ENCODE measurements at places on chromosomes 7 and 10.

GRCh38 chr10:132111121-132111731 is 45.5 kb downstream of the JAKMIP3 start:
- DNase-seq, result no peak

DNA sequence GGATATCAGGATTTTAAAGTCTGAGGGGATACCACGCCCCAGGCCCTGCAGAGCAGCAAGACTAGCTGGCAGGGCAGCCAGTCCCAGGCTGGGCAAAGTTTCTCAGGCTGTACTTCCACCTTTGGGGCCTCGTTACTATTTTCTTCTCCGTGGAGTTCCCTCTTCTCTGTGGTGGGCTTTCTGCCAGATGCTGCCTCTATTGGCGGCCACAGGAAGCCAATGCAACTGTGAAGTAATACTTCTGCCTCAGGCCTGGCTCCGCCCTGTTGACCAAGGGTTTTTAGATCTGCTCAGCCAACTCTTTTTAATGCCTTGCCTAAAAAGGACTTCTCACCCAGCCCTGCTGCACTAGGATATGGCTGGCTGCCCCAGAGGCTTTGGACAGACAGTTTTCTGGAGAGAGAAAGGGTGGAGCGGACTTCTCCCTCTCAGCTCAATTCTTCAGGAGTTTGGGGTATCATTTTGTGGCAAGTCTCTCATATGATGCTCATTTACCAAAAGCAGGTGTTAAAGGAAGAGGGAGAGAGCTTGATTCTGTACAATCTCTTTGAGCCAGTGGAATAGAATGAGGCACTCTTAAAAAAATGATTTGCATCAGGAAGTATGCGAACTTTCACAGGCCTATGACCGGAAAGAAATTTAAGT is 67.4 kb downstream of the HHEX start:
- DNase-seq, result peak; percentile 66

DNA sequence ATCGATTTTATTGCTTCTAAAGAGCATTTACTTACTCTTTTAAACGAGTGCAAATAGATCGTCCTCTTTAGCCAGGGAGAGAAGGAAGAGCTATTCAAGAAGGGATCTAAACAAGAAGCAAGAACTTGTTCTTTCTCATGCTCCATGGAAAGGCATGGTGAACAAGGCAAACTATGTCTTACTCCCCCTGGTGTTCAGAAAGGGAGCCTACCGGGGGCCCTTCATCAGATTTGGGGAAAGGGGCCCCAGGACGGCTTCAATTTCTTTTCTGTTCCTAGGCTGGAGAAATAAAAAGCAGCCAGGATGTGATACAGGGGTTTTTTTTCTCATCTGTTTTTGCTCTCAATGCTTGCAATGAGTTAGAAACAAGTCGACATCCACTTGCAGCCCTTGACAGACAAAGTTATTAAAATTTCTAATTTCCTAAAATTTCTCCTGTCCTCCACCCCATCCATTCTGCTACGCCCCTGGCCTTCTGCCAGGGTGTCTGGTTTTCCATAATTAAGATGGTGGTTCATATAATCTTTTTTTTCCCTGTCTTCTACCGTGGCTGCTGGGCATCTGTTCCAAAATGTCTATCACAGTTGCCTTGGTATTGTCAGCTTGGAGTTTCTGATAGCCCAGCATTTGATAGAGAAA is 214.4 kb downstream of the CREB5 start:
- DNase-seq, result peak; percentile 68

DNA sequence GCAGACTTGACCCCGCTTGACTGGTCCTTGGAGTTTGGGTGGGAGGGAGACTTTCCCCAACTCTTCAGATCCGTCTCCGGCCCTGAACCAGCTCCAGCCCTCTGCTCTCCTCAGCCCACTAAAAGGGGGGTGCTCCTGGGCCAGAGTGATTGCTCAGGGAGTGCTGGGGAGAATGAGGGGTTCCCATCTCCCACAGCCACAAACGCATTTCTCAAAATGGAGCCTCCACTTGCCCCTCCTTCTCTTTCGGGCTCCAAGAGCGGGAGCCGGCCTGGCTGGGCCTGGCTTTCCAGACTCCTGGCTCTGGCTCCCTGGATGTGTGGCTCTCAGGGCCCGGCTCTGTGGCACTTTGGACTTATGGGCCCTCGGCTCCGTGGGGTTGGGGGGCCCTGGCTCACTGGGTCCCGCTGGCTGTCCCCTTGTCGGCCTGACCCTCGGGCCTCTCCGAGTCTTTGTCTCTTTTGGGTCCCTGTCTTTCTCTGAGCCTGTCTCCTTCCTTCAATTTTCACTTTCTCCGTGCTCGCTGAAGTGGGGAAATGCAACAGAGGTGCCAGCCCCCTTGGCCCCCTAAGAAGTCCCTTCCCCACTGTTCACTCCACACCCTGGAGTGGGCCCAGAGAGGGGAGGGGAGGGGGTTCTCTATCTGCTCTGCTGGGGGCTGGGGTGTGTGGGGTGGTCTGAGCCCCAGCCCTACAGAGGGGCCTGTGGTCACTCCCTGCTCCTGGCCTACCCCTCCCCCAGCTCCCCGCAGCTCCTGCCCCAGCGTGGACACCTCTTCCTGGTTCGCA is 713 bp downstream of the LZTS2 start:
- DNase-seq, result peak; percentile 54

DNA sequence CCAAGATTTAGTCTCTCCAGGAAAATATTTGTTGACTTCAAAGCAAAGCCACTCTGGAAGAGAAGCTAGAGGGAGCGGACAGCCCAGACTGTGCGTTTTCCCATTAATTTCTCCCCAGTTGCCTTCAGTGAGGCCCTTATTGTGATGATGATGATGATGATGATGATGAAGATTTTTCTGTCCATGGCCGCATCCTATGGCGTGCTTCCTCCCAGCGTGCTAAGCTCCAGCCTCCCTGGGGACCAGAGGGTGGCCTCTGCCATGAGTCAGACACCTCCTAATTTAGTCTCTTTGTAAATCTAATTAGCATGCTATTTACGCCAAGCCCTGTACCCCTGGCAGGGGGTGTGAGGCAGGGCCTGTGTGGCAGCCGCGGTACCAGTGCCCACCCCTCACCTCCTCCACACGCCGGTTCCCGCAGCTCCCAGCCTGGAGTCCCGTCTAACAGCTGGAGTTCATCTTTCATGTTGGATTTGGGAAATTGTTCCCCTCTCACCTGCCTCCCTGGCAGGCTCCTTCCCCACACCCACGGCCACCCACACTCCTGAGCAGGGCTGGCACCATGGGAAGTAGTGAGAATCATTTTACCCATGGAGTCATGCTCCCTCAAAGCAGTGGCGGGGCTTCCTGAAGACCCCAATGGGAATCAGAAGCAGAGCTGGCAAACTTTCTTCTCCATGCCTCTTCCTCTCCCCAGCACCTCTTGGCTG is 92.2 kb downstream of the C10orf105 start:
- no peak for DNase-seq

DNA sequence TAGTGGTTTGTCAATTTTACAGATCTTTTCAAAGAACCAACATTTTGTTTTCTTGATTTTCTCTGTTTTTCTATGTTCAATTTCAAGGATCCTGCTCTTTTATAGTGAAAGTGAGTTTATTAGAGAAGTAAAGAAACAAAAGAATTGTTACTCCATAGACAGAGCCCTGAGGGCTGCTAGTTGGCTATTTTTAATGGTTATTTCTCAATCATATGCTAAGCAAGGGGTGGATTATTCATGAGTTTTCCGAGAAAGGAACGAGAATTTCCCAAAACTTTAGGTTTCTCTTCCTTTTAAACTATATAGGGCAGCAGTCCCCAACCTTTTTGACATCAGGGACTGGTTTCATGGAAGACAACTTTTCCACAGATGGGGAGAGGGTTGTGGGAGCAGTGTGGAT is 165.0 kb downstream of the CCSER2 start:
- no peak for DNase-seq

DNA sequence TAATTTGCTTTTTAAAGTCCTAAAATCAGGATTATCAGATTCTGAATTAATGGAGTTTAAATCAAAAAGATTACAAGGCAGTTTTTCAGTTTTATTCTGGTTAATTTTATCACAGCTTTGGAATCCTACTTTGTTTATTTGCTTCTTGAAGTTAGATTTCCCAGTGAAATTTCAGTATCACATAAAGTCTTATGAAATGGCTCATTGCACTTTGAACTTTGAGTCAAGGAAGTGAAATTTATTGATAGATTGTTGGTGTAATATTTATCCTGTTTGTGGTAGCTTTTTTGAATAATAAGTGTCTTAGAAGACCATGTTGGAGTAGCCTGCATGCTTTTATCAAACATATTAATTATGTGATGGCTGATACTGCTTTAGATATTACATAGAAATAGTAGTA is 92.6 kb downstream of the PTEN start:
- no peak for DNase-seq

DNA sequence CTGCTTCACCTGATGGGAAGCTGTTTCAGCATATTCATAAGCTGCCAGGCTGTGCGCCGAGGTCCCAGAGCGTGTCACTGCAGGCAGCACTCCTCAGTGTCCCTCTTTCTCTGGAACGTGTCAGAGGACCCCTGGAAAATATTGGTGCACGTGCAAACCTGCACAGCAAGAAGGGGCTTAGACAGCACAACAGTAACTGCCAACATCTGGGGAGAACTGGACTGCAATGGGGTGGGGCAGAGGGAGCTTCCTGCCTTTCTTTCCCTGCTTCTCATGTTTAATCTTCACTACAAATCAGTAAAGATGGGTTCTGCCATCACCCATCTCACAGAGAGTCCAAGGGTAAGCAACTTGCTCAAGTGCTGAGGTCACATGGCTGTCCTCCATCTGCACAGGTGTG is 86.5 kb upstream of the GPR26 start:
- no peak for DNase-seq

DNA sequence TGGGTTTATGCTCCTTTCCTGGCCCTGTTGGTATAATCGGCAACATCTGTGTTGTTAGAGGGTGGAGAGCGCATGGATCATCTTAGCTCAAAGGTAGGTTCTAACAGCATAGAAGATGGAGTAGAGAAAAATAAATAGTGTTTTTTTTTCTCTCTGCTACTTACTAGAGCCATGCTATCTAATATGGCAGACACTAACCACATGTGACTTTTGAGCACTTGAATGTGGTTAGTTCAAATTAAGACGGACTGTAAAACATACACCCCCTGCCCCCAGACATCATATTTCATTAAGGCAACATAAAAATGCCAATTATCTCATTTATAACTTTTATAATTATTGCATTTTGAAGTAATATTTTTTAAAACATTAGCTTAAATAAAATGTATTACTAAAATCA is 525.1 kb downstream of the KIF20B start:
- peak; percentile 7 for DNase-seq

DNA sequence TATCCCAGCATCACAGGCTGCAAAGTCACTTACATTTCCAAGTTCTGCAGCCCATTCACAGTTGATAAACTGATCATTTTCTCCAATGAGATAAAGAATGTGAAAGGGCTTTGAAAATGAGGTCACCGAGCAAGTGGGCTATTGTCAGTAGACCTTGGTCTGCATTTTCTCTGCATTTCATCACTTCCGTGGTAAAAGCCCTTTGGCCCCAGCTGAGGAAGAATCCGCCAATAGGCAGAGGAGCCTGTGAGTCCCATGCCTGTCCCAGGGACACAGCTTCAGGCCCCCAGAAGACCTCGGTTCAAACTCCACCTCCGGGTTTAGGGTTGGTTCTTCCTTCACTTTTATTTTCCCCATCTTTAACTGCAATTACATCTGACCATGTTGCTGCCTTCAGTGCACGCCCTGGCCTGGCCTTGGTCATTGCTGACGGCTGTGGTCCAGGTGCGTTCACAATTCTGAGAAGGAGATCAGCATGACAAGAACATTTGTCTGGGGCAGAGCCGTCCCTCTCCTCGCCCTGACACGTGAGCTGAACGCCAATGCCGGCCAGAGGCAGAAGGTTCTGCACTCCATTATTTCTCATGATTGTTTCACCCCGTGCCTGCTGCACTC is 292.5 kb downstream of the TCERG1L start:
- DNase-seq, result no peak

DNA sequence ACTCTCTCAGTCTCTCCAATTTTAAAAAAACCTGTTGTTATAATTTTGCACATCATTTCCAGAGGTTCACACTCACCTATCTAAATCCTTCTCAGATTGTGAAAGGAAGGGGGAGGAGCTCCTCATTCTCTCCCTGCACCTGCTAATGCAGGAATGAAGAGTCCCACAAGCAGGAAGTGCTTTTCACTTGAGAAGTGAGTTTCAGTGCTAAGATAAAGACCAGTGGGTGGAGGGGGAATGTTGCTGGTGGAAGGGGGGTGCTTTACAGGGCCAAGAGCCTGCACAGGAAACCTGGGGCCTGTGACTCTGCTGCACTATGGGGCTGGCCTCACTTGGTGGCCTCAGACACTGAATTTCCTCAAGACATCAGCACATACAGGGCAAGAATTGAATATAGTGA is 176.4 kb downstream of the PTPN20 start:
- DNase-seq, result no peak

DNA sequence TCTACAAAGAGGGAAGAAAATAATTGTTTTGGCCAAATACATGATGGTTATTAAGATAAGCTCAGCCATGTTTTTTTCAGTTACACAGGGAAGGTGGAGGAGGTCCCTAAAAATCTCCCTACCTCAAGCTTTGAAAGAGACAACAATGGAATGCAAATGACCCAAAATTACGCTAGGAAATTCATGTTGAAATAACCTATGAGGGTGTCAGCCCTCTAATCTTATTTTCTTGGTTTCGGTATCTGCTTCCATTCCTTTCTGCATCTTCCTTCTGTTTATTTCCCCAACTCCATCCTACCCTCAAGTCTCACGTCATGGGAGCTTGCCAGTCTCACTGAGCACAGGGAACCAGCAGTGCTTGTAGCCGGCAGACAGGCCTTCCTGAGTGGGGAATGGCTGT is 40.6 kb upstream of the SMNDC1 start:
- DNase-seq, result no peak

DNA sequence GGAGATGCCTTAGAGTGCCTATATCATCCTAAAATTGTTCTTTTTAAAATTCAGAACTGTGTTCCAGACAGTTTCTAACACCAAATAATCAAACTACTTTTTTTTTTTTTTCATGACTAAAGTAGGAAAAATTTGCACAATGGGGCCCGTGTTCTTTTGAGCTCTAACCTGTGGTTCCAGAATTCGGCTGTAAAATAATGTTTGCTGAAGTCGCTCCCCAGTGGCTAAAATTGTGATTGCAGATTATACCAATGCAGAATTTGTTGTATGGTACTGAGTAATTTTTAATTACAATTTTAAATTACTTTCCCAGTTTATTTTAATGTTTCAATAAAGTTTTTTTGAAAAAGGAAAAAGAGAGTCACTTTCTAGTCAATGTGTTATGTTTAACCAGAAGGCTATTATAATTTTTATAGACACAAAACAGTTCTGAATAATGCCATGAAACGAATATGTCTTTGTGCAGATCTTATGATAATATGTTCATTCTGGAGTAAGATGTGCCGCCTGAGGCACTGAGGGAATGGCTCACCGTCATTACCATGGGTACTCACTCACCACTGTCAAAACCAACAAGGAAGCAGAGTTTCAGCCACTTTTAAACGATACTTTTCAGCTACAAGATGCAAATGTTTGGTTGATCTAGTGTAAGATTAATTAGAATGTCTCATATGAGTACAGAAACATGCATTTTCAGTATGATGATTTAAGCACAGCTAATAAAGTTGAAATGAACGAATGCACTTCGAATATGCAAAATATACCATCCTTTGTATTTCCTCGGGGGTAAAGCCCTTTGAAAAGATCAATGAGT is 173.6 kb downstream of the PRKCQ start:
- peak; percentile 28 for DNase-seq
